ENCODE measurements at places on chromosomes 6 and 20. TPM values are rescaled to one million over a fixed set of nuclear protein-coding genes. Genes with fewer than 3 reads are reported as not detected.

Gene LST1
- 0.17 TPM for total RNA-seq

Gene HLA-F
- 5.1 TPM for total RNA-seq

Gene PI3
- 2.9 TPM for total RNA-seq

Gene FAM210B
- total RNA-seq, result 10.4 TPM

Gene RGS17
- 5.8 TPM for total RNA-seq

Gene EDN1
- 37.5 TPM for total RNA-seq

Gene ARFGAP1
- total RNA-seq, result 68.0 TPM

Gene LIN28B
- 1.3 TPM for total RNA-seq

Gene HTR1E
- not detected for total RNA-seq

Gene CYP39A1
- 0.07 TPM for total RNA-seq

Gene NRSN1
- not detected for total RNA-seq

Gene TPX2
- 97.3 TPM for total RNA-seq

Gene LRRN4
- 0.06 TPM for total RNA-seq

Gene AFDN
- total RNA-seq, result 20.9 TPM

Gene ADGB
- not detected for total RNA-seq

Gene NOTCH4
- total RNA-seq, result 0.95 TPM

Gene ZSWIM1
- 4.9 TPM for total RNA-seq

Gene RAB32
- total RNA-seq, result 39.5 TPM

Gene HLA-DPA1
- total RNA-seq, result not detected

Gene OOEP
- total RNA-seq, result not detected

Gene NKAIN2
- not detected for total RNA-seq

Gene TMC2
- not detected for total RNA-seq

Gene ANKRD66
- total RNA-seq, result not detected

Gene TRIM31
- total RNA-seq, result 0.72 TPM

Gene OPN5
- total RNA-seq, result not detected

Gene RIMS4
- 2.0 TPM for total RNA-seq

Gene COL21A1
- 0.84 TPM for total RNA-seq

Gene FAM217A
- not detected for total RNA-seq

Gene DBNDD2
- 25.5 TPM for total RNA-seq

Gene MARCKS
- total RNA-seq, result 11.1 TPM

Gene CST4
- total RNA-seq, result not detected

Gene PRND
- not detected for total RNA-seq

Gene SGK2
- total RNA-seq, result 6.4 TPM

Gene PRSS35
- total RNA-seq, result 0.14 TPM

Gene MRAP2
- total RNA-seq, result 1.8 TPM

Gene GGT7
- 5.7 TPM for total RNA-seq

Gene OR12D2
- total RNA-seq, result not detected

Gene PTP4A1
- total RNA-seq, result 80.0 TPM

Gene BAG2
- total RNA-seq, result 6.8 TPM

All from A549 treated with AZD2906 at 1 μM for 4 hours (cell line).